Esophagus muscularis mucosa (tissue), 4 donors: ENCODE measurements at places on chromosomes 13 and 19. TPM values are rescaled to one million over a fixed set of nuclear protein-coding genes. Genes with fewer than 3 reads are reported as not detected.

The DKKL1 gene
- total RNA-seq: 0.40 TPM

The ZNF730 gene
- not detected for total RNA-seq

The FUT2 gene
- not detected for total RNA-seq

The SIGLEC8 gene
- total RNA-seq: 1.7 TPM

The PABPC3 gene
- total RNA-seq: under 0.01 TPM

The CALR3 gene
- total RNA-seq: not detected

The PALM gene
- 42.8 TPM for total RNA-seq

The LACC1 gene
- 12.5 TPM for total RNA-seq

The SGCG gene
- 1.4 TPM for total RNA-seq

DNA sequence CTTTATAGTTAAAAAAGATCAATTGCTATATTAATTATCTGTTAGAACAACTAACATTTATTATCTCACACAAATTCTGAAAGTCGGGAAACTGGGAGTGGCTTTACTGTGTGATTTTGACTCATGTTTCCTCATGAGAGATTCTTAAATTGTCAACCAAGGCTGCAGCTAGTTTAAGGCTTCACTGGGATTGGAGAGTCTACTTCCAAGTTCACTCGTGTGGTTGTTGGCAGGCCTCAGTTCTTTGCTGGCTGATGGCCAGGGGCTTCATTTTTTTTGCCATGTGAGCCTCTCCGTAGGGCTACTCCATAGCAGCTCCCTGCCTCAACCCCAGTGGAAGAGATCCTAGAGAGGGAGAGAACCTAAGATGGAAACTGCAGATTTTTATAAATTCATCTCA is 24.5 kb upstream of the LPAR6 start:
- H3K4me1 ChIP-seq: peaks cover 14% of the 10 kb centered on the region
- H3K36me3 ChIP-seq: no peaks in the 10 kb centered on the region
- H3K27me3 ChIP-seq: no peaks in the 10 kb centered on the region
- peak overlapping the region; percentile 38 for H3K27ac ChIP-seq

- no peaks in the 10 kb centered on the region for H3K36me3 ChIP-seq
- peak overlapping the region; percentile 89 for H3K27ac ChIP-seq
- DNase-seq: no peak
- peaks cover 52% of the 10 kb centered on the region for H3K4me1 ChIP-seq
- peak overlapping the region; percentile 92 for H3K4me3 ChIP-seq
Measured at GRCh38 chr19:10871711-10872545, 575 bp downstream of the CARM1 start.

- H3K4me1 ChIP-seq: no peaks in the 10 kb centered on the region
- no peaks in the 10 kb centered on the region for H3K27me3 ChIP-seq
- H3K36me3 ChIP-seq: peaks cover 92% of the 10 kb centered on the region
- no peak overlapping the region for H3K4me3 ChIP-seq
- DNase-seq: no peak
Measured at GRCh38 chr19:4493929-4494690, 22.0 kb downstream of the HDGFL2 start.

DNA sequence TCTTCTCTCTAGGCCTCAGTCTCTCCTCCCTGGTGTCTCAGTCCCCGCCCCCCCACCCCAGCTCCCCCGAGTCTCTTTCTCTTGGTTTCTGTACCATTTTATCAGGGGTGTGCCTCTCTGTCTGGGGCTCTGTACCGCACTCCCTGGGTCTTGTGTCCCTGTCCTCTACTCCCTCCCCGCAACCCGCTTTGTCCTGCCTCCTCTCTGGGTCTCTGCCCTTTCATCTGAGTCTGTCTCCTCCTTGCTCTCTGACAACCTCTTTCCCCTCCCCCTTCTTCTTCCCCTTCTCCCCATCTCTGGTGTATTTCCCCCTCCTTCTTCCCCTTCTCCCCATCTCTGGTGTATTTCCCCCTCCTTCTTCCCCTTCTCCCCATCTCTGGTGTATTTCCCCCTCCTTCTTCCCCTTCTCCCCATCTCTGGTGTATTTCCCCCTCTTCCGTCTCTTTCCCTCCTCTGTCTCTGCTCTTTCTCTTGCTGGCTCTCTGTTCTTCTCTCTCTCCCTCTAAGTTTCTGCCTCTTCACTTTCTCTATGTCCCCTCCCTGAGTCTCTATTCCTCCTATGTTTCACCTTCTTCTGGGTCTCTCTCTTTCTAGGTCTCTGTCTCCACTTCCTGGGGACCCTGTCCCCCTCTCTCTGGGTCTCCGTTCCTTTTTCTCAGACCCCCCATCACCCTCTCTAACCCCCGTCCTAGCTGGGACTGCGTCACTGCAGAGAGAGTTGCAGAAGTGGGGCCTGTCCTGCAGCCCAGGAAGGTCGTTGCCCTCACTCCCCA is 2.2 kb upstream of the KCNC3 start:
- no peaks in the 10 kb centered on the region for H3K36me3 ChIP-seq
- H3K27me3 ChIP-seq: peaks cover 55% of the 10 kb centered on the region
- DNase-seq: no peak

DNA sequence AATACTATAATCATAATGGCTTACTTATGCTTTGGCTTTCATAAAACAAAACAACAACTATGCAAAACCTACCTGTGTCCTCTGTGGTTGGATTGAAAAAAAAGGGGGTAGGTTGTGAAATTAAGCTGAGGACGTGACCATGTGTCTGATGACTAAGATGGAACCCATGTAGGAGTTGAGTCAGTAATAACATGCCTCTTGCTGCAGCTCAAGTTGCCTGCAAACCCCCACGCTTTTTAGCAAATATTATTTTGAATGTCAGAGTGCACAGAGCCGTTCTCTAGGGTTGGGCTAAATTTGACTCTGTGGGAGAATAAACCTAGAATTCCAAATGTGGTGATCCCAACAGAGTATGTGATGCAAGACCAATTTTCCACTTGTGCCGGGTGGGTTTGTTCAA is 209.3 kb downstream of the KCNRG start:
- H3K27ac ChIP-seq: no peak overlapping the region
- H3K4me3 ChIP-seq: no peak overlapping the region
- no peaks in the 10 kb centered on the region for H3K27me3 ChIP-seq
- no peak for DNase-seq

DNA sequence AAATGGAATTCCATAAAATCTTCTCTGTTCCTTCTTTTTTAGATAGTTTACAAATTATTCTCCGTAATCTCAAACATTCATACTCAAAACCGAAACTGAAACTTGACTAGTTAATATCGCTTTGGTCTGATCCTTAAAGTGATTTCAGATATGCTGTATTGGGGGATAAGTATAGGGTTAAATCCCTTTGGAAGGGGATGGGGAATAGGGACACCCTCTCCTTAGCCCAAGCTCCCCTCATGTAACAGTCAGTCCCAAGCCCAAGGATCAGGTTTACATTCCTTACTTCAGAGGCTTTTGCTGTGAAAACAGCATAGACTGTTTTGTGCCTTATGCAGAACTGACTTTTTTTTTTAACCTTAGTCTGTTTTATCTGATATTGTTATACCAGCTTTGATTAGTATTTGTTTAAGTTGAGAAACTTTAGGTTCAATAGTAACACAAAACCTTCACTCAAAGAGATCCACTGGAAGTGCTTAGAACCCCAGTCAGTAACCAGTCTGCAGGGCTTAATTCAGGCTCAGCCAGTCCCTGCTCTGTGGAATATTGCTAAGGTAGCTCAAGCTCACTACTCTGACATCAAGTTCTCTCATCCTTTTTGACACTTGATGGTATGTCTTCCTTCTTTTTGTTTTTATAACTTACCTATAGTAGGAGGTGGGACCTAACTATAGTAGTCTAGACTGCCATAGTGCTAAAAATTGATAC is 10.5 kb downstream of the CDADC1 start:
- peak overlapping the region; percentile 5 for H3K4me3 ChIP-seq
- H3K27me3 ChIP-seq: no peaks in the 10 kb centered on the region
- no peaks in the 10 kb centered on the region for H3K4me1 ChIP-seq
- DNase-seq: no peak
- no peak overlapping the region for H3K27ac ChIP-seq

DNA sequence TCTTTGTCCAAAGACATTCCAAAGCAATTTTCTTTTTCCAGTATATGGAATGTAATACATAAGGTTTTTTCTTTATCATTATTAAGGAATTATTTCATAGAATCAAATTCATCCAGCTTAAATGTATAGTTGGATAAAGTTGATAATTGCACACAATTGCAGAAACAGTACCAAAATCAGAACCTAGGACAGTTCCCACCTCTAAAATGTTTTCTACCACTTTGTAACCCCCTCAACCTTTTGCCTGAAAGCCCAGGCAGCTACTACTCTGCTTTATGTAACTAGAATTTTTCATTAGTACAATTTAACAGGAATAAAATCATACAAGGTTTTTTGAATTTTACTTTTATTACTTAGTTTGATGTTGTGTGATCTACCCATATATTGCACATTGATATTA is 98.0 kb downstream of the PRR20E start:
- no peak overlapping the region for H3K4me3 ChIP-seq
- no peaks in the 10 kb centered on the region for H3K27me3 ChIP-seq
- H3K27ac ChIP-seq: no peak overlapping the region

- H3K36me3 ChIP-seq: no peaks in the 10 kb centered on the region
- H3K4me1 ChIP-seq: peaks cover 15% of the 10 kb centered on the region
- no peaks in the 10 kb centered on the region for H3K27me3 ChIP-seq
- DNase-seq: no peak
Measured at GRCh38 chr13:32136716-32137115, 105.1 kb downstream of the FRY start.

DNA sequence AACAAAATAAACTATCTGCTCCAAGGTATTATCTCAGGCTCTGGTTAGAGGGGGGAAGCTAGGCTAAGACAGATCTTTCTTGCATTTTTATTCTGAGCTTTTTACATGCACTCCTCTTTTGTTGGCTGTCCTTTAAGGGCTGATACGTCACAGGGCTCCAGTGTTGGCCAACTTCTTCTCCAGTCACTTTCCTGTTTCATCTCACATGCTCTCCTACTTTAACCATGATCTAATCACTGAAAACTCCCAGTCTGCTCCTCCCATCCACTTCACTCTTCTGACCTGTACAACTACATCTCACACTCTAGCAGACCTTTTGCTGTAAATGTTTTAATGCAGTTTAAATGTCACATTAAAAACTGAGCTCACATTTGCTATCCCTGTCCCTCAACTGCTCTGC is 510.0 kb upstream of the KLF12 start:
- no peaks in the 10 kb centered on the region for H3K4me1 ChIP-seq
- DNase-seq: no peak
- H3K36me3 ChIP-seq: no peaks in the 10 kb centered on the region
- H3K4me3 ChIP-seq: no peak overlapping the region

GRCh38 chr19:13260883-13261653 is 110.9 kb downstream of the IER2 start:
- H3K27me3 ChIP-seq: no peaks in the 10 kb centered on the region
- no peak for DNase-seq
- H3K4me1 ChIP-seq: no peaks in the 10 kb centered on the region
- no peak overlapping the region for H3K27ac ChIP-seq
- no peak overlapping the region for H3K4me3 ChIP-seq
- no peaks in the 10 kb centered on the region for H3K36me3 ChIP-seq

DNA sequence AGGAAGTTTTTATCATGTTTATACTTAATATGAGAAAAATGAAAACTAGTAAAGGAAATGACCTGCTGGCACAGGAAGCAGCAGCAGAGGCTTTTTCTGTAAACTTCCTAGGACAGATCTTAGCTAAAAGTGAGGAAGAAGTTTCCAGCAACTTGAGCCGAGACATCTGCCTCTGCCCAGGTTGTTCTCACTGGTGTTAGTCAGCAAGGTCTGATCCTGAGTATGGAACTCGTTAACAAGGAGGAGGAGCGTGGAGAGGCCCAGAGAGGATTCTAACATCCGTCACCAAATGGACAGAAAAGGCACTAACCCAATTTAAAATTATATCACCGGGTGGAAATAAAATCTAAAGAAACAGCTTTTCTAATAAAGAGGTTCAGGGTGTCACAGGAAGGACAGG is 43.6 kb downstream of the PHF11 start:
- H3K27ac ChIP-seq: no peak overlapping the region
- no peak for DNase-seq
- H3K4me1 ChIP-seq: peaks cover 3% of the 10 kb centered on the region
- no peaks in the 10 kb centered on the region for H3K27me3 ChIP-seq
- peaks cover 17% of the 10 kb centered on the region for H3K36me3 ChIP-seq
- no peak overlapping the region for H3K4me3 ChIP-seq

DNA sequence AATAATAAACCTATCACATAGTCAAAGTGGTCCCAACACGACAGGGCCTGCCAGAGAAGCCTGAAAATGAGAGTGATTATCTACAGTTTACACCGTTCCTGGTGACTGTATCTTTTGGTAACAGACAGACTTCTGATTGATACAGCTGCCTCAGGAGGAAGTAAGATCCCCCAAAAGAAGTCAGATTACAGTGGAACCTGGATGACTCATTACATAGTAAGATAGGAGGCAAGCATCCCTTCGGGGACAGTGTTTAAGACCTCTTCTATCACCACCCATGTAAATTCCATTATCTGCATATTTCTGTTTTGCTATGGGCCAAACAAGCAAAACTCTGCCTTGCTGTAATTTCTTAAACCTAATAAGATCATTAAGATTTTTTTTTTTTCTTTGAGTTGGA is 44.0 kb upstream of the FLT1 start:
- H3K27ac ChIP-seq: no peak overlapping the region
- H3K4me3 ChIP-seq: no peak overlapping the region
- H3K27me3 ChIP-seq: peaks cover 16% of the 10 kb centered on the region
- no peaks in the 10 kb centered on the region for H3K4me1 ChIP-seq
- no peak for DNase-seq
